ENCODE measurements at places on chromosomes 3 and 15.

DNA sequence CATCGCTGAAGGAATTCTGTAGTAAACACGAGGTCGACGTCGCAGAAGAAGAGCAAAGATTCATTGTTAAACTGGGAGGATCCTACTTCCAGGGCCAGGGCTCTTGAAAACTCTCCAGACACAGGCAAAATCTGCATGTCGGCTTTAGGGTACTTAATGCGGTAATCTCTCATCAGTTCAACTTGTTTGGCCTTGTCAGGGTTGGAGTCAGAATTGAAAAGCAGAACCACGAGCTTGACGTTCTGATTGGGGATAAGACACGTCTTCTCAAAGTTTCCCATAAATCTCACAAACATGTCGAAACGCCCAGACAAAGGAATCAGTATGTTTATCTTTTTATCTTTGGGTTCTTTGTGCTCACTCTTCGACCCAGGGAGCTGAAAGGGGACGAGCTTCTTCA lies 74.0 kb downstream of the CHSY1 start:
- no peak for DNase-seq

- no peak for DNase-seq
Observed at GRCh38 chr3:24533561-24534193, 39.0 kb upstream of the THRB start.

- no peak for DNase-seq
Observed at GRCh38 chr3:147328711-147329110, 77.6 kb downstream of the ZIC4 start.

GRCh38 chr3:17423786-17424536 lies 318.5 kb downstream of the TBC1D5 start:
- DNase-seq: no peak

- no peak for DNase-seq
Observed at GRCh38 chr3:151875759-151876158, 2.3 kb downstream of the SUCNR1 start.

- no peak for DNase-seq
Observed at GRCh38 chr15:67521783-67522568, 1.0 kb downstream of the C15orf61 start.

- DNase-seq: no peak
Observed at GRCh38 chr3:61452535-61453090, 108.8 kb upstream of the PTPRG start.

DNA sequence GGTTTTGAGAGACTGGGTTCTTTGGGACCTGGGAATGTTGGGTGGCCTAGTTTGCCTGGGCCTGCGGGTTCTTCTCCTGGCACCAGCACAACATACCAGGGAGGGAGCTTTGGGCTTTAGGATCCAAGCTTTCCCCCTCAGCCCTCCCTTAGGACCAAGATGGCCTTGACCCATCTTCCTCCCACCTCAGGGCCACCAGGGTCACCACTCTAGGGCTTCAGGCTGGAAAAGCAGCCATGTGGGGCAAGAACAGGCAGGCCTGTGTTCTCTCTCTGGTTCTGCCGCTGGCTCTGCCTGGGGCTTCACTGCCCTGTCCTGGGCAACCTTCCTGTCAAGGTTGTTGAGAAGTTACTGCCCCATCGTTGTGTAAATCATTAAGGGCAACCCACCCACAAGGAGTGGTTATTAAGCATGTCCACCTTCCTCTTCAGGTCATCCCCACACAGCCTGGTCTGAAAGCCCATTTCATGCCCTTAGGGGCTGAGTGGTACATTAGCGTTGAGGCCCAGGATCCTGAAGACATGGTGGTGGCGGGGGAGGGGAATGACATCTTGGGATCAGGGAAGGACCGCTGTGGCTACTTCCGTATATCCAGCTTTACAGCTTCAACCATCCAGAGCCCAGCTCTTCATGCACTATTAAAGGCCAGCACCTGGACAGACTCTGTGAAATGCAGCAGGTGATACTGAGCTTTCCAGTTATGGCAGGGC lies 652 bp downstream of the DUOX1 start:
- DNase-seq: no peak

- no peak for DNase-seq
Observed at GRCh38 chr15:31483986-31484951, 157.6 kb downstream of the KLF13 start.

GRCh38 chr3:126356373-126357264 lies 589 bp downstream of the KLF15 start:
- no peak for DNase-seq

DNA sequence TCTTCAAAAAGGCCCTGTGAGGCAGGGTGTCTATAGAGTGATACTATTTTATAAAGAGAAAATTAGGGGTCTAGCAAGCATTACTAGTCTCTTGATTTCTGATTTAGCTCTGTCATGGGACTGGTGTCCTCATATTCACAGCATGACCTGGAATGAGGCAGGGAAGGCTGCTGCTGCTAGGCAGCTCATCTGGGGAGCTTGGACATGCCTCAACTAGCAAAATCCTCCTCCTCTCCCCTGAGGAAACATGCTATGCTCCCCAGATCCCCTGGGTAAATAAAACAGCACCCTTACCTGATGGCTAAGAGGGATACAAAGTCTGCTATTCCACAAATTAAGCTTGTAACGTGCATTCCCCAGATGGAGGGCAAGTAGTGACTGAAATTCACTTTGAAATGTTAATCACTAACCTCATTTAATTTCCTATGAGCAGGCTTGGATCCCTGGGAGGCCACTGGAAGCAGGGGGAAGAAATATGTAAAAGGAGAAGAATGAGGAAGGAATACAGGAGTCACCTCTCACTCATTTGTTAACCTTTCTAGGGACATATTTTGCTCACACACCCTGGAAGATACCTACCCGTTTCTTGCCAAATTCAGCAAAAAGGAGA lies 709.4 kb downstream of the SQOR start:
- no peak for DNase-seq

DNA sequence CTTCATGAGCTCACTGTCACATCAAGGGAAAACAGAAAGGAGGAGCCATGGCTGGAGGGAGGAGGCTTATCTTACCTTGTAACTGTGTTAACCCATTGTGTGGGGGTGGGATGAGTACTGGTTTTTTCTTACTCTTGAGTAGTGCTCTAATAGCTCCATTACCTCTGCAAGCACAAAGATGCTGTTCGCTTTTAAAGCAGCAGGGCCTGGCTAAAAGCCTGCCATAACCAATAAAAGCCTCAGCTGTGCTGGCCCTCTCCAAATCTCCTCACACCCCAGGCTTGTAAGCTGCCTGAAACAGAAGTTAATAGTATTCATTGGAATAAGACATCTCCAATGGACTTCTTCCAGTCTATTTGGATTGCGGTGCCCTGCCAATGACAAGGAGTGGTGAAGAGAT lies 544.1 kb downstream of the TUSC7 start:
- no peak for DNase-seq

GRCh38 chr3:79367066-79367465 lies 400.7 kb downstream of the ROBO1 start:
- DNase-seq: no peak

- DNase-seq: no peak
Observed at GRCh38 chr3:155281912-155282311, 11.6 kb downstream of the STRIT1 start.

DNA sequence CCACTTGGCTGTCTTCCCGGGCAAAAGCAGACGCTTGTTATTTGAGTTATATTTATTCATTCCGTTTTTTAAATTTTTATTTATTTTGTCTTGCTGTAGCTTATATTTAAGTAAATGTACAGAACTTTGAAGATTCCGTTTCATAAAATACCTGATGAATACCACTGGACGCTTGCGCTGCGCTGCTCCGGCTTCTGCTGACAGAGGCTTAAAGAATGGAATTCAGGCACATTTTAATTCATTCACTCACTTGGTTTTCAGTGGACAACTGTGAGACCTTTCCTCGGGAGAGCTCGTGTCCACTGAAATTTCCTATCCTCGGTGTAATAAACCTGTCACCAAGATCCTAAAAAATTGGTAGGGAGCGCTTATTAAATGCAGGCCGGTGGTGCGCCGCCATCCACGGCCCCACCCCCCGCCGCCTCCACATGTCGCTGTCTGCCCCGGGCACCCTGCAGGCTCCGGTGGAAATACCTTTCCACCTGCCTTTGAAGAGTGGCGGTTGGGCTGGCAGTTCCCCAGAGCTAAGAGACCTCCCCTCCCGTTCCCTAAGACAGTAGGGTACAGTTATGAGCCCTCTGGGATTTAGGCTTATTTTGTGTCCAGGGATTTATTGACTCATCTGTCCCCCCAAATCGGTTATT lies 62.5 kb upstream of the UBE2E1 start:
- no peak for DNase-seq

GRCh38 chr3:5504135-5504534 lies 316.6 kb downstream of the EDEM1 start:
- no peak for DNase-seq

DNA sequence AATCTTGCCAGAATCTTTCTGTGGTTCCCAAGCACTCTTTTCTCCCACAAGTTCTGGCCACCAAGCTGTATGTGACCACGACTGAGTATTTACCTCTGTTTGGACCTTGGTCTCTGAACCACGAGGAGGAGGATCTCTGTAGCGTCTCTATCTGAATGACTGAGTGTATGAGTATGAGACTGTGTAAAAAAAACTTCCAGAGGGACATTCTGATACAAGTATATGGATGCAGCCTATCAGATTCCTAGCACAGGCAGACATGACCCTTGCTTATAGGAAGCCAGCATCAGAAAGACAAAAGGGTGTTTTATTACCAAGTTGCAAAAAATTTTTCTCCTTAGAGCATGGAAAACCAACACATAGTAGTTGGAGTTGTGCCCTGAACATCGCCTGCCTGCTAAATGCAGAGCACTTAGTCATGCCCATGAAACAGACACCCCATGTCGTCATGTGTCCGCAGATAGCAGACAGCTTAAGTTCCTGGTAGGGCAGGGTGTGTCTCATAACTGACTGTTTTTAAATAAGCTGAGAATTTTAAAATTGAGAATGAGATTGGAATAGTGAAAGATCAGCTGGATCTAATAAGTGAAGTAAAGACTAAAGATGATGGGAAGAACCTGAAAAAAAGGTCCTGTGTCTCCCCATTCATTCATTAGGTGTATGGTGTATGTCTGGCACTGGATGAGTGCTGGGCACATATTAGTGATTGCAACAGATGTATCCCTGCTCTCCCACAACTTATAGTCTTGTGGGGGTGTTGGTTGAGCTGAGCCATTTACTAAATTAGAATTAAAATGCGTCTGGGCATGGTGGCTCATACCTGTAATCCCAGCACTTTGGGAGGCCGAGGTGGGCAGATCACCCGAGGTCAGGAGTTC lies 30.9 kb downstream of the DAG1 start:
- DNase-seq: no peak

GRCh38 chr3:45760878-45761711 lies 35.2 kb downstream of the SLC6A20 start:
- no peak for DNase-seq

GRCh38 chr15:98085003-98085639 lies 124.6 kb downstream of the ARRDC4 start:
- no peak for DNase-seq

- DNase-seq: no peak
Observed at GRCh38 chr3:34856081-34856947, 783.0 kb upstream of the ARPP21 start.

DNA sequence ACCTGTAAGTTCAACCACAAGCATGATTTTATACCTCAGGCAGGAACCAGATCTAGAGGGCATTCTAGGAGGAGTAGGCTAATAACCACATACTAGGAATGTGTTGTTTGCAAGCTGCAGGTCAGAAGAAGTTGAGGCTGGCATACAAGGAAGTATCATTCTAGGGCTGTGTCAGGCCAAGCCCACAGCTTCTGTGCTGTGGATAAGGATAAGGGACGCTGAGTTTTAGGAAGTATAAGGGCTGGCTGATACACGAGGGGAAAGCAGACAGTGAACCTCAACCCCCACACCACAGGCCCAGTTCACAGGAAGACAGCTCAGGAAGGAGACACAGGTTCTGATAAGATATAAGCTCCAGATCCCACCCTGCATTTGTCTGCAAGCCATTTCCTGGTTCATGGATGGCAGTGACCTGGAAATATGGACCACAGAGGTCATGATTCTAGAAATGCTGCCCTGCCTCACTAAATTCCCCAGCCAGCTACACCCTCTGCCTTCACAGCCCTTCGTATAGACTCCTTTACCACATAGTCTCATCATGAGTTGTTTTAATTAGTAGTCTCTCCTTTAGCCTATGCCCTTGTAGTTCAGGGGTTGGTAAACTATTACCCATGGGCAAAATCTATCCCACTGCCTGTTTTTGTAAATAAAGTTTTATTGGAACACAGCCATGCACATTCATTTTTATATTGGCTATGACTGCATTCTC lies 260.7 kb downstream of the OPA1 start:
- DNase-seq: no peak

DNA sequence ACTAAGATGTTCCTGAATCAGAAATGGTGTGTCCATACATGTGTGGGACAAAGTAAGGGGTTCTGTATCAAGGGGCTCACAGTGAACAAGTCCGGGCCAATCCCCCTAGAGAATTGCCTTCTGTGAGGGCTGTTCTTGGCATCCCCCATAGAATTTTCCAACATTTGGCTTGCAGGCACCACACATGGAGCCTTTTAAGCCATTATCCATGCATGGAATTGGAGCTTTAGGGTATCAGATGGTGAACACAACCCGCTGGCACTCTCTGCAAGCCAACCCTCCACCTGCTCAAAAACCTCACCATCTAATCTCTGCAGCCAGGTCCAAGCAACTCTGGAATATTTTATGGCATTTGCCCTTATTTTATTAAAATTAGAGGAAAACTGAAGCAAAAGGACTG lies 278.7 kb downstream of the ERC2 start:
- DNase-seq: no peak

GRCh38 chr15:54564166-54564565 lies 585.9 kb downstream of the UNC13C start:
- no peak for DNase-seq

- no peak for DNase-seq
Observed at GRCh38 chr3:129526121-129526900, 2.1 kb upstream of the RHO start.

GRCh38 chr15:68275165-68275746 lies 2.3 kb upstream of the FEM1B start:
- no peak for DNase-seq

- no peak for DNase-seq
Observed at GRCh38 chr3:18382760-18383369, 42.3 kb downstream of the SATB1 start.

- no peak for DNase-seq
Observed at GRCh38 chr15:67300266-67301025, 45.9 kb downstream of the IQCH start.

GRCh38 chr3:12371525-12372140 lies 82.8 kb downstream of the PPARG start:
- no peak for DNase-seq

DNA sequence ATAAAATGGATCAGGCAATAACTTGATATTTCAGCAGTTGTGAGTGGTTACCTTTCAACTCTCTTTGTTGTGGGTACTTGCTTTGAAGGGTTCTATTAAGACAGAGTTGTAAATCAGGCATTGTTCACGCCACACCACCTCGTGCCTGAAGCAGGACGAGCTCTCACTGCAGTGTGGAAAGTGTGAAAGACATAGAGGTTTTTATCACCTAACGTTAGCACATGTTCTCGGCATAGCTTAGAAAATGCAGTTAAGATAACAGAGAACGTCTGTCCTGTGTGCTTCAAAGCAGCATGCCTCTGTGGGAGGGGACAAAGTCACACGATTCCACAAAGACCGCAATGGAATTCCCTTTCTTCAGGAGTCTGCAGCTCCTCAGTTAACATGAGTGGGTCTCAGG lies 7.8 kb downstream of the ADAMTS17 start:
- DNase-seq: no peak

Data from stimulated activated CD4-positive, alpha-beta T cell treated with anti-CD3 and anti-CD28 coated beads, Interleukin-1b, Interleukin-23, amount 100 ng/mL, for 1 hour (primary cell).